ENCODE measurements at places on chromosomes 1 and 21. TPM values are rescaled to one million over a fixed set of nuclear protein-coding genes. Genes with fewer than 3 reads are reported as not detected.

FAM167B gene
- 3.7 TPM for total RNA-seq

LCE1B gene
- not detected for total RNA-seq

SYCP1 gene
- total RNA-seq, result not detected

A3GALT2 gene
- total RNA-seq, result not detected

HSF2BP gene
- 2.7 TPM for total RNA-seq

VAV3 gene
- 67.5 TPM for total RNA-seq

BTBD8 gene
- 6.1 TPM for total RNA-seq
